ENCODE measurements at places on chromosomes 2 and 18.

DNA sequence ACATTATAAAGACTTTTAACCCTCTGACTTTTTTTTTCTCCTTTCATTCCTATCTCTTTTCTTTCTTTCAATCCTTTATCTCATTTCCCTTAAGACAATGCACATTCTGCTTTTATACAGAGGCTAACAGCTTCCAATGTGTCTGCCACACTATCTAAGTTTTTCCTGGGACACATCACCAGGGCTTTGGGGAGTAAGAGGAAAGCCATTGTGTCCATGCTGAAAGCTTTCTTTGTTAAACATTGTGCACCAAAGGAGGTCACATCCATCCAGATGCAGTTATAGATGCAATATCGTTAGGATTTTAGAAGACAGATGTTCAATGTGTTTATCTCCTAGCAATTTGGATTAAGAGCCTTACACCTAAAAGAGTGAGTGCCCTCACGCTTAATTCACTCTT lies 534.1 kb downstream of the CNTNAP5 start:
- DNase-seq, result no peak

DNA sequence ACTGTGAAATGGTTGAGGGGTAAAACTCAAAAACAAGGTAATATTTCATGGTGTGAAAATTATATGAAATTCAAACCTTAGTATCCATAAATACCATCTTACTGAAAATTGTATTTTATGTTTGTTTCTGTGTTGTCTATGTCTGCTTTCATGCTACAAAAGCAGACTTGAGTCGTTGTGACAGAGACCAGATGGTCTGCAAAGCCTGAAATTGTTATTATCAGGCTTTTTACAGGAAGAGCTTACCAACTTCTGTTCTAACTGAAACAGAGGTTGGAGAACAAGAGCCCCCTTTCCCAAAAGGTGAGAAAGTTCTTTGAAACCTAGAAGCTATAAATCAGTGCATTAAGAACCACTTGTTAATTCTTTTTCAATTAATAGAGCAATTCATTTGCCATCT lies 110.0 kb downstream of the COL4A4 start:
- DNase-seq, result no peak

GRCh38 chr2:169034256-169034655 lies 3.1 kb upstream of the ABCB11 start:
- no peak for DNase-seq

DNA sequence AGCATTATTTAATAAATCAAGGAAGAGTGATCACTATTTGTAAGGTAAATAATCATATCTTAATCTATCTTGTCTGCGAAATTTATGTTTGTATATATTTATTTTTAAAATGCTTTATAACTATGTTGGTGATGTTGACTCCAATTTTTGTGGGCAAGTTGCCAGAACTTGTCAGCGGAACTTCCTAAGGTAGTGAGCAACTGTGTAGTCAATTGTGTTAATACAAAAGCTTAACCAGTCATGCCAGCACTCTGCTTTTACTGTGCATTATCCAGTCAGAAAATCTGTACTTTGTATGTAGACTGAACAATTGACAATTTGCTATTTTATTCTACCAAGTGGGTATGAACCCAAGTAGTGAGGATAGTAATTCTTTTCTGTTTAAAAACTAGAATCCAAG lies 61.9 kb upstream of the RND3 start:
- DNase-seq, result no peak

DNA sequence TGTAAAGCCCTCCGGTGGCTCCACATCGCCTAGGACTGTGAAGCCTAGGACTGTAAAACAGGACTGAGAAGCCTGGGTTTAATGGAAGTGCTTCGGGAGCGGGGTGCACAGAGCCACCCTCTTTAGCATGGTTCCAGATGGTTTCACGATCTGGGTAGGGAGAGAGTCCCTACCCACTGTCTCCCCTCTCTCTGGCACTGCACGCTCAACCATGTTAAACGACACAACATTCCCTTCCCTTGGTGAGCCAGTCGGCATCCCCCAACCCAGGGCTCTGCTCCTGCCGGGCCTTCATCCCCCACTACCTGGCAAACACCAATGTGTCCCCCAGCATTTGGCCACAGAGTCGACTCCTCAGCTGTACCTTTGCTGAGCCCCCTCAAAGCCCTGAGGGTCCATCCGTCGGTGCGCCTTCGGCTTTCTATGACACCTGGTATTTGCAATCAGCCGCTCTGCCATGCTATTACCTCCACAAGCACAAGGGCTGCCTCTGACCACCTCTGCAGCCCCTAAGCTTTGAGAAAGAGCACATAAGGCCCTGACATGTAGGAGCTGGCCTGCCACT lies 1.1 kb downstream of the COPS9 start:
- DNase-seq, result no peak

- DNase-seq, result no peak
Observed at GRCh38 chr18:57767259-57768050, 35.7 kb downstream of the ATP8B1 start.

- DNase-seq, result no peak
Observed at GRCh38 chr18:43875511-43875910, 598.2 kb upstream of the SYT4 start.

DNA sequence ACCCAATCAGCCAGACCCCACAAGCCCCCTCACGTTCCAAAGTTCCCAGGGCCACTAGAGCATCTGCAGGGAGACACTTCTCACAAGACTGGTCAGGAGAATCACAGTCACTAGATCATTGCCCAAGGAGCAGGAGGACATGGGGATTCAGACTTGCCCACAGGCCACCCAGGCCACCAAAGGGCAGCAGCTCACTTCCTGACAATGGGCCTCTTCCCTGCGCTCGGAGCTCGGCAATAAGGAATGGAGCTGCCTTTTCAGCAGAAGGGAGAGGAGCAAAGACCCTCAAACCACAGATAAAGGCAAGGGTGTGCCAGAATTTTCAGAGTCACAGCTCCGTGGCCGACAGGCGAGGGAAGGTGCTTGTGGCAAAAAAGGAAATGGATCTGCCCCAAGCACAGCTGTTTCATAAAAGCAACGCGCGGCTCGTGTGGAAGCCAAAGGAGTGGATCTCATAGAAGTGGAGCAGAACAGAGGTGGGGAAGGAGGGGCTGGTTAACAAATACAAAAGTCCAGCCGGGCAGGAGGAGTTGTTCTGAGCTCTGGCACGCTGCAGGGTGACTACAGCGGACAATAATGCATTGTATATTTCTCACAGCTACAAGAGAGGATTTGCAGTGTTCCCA lies 72.1 kb downstream of the EDAR start:
- DNase-seq, result peak; percentile 24

GRCh38 chr2:160419776-160420505 lies 73.7 kb downstream of the RBMS1 start:
- no peak for DNase-seq

DNA sequence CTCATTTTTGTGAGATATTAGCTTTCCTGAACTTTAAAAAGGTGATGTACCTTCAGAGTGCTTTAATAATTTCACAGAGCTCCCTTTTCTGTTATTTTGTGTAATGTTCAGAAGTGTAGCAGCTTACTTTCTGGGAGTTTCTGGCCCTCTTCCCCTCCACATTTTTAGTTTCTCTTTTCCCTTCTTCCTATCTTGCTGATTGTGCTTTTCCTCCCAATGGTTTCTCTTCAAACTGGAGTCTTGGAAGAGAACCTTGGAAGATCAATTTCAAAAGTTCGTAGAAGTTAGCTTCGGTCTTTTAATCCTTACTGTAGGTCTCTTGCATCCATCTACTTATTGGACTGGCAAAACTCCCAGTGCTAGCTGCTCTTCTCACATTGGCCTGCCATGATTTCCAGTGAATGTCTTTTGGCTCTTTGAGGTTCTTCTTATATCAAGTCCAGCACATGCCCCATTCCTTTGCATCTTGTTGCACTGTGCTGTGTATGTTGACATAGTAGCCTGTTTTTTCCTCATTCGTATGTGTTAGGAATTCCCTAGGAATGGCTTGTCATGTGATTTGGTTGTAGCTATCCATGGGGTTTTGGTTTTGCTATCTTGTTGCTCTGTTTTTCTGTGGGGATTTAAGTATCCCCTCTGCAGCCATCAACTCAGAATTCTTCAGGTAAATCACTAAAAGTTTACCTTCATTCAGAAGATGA lies 7.8 kb downstream of the CCNT2 start:
- DNase-seq, result no peak

DNA sequence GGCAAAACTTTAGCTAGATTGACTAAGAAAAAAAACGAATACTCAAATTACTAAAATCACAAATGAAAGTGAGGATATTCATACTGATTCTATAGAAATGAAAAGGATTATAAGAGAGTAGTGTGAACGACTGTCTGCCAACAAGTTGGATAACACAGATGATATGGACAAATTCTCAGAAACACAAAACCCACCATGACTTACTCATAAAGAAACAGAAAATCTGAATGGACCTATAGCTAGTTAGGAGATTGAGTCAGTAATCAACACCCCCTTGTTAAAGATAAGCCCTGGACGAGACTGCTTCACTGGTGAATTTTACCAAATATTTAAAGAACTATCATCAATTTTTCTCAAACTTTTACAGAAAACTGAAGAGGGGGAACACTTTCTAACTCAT lies 108.8 kb upstream of the TMEM200C start:
- DNase-seq, result no peak

DNA sequence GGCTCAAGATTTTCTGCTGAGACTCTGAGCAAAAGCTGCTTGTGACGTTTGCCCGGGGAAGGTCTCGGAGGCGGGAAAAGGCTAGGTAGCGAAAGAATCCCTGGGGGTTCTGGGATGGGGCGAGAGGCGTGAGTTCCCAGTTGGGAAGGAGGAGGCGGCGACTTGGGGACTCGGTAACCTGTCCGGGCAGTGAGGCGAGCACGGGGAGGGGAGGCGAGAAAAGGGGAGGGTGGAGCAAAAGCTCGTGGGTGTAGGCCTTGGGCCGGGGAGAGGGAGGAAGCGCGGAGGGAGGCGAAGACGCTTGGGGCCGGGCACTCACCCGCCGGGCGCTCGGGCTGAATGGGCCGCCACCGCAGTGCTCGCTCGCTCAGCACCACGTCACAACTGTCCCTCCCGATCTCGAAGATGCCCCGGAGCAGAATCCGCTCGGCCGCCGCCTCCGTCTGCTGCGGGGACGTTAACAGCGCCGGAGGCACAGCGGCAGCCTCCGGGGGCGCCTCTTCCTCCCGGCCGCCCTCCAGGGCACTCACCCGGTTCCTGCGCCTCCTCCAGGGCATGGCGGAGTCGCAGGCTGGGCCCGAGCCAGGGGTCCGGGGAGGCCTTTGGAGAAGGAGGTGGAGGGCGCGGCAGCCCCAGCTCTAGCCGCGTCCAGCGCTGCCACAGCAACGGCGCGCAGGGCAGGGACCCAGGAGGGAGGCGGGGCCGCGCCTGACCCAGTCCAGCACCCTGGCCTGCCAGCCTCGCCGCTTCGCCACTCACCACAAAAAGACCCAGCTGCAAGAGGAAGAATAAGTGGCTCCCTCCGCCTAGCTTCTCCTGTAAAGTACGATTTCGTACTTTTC lies at the start of gene CERKL:
Gene CERKL (minus strand): TSS at position 656 of the 842 bp plus-strand sequence. CDS start 99 bp downstream, at position 557.
- DNase-seq, result peak; percentile 45

Data from frontal cortex (tissue), 4 donors.